GM12865 (cell line): ENCODE measurements at places on chromosomes 5 and 9.

- no peak for DNase-seq
Measured at GRCh38 chr9:93210324-93210973, 26.5 kb downstream of the WNK2 start.

GRCh38 chr9:130411566-130411915, 33.2 kb upstream of the ASS1 start:
- no peak for DNase-seq

- no peak for DNase-seq
Measured at GRCh38 chr9:134088063-134088725, 20.4 kb upstream of the BRD3 start.

GRCh38 chr5:123265551-123265950, 157.7 kb downstream of the CEP120 start:
- DNase-seq, result no peak

GRCh38 chr5:143600396-143601075, 197.1 kb upstream of the NR3C1 start:
- no peak for DNase-seq

GRCh38 chr9:14812806-14813205, 90.3 kb upstream of the CER1 start:
- no peak for DNase-seq

- DNase-seq, result no peak
Measured at GRCh38 chr5:123535648-123536047, 23.7 kb downstream of the CSNK1G3 start.

- DNase-seq, result no peak
Measured at GRCh38 chr5:14138608-14139540, 4.3 kb upstream of the TRIO start.
